B cell (primary cell): ENCODE measurements at places on chromosomes 5 and 9. TPM values are rescaled to one million over a fixed set of nuclear protein-coding genes. Genes with fewer than 3 reads are reported as not detected.

Gene SHOC1
- not detected in 2 replicates for polyA plus RNA-seq

Gene HAVCR2
- polyA plus RNA-seq: 0.55 and 0.64 TPM in 2 replicates

Gene GRM6
- polyA plus RNA-seq: not detected in 2 replicates

Gene HRH2
- 0.27 and 0.46 TPM in 2 replicates for polyA plus RNA-seq

Gene TEX48
- polyA plus RNA-seq: not detected in 2 replicates

Gene C6
- polyA plus RNA-seq: not detected in 2 replicates

DNA sequence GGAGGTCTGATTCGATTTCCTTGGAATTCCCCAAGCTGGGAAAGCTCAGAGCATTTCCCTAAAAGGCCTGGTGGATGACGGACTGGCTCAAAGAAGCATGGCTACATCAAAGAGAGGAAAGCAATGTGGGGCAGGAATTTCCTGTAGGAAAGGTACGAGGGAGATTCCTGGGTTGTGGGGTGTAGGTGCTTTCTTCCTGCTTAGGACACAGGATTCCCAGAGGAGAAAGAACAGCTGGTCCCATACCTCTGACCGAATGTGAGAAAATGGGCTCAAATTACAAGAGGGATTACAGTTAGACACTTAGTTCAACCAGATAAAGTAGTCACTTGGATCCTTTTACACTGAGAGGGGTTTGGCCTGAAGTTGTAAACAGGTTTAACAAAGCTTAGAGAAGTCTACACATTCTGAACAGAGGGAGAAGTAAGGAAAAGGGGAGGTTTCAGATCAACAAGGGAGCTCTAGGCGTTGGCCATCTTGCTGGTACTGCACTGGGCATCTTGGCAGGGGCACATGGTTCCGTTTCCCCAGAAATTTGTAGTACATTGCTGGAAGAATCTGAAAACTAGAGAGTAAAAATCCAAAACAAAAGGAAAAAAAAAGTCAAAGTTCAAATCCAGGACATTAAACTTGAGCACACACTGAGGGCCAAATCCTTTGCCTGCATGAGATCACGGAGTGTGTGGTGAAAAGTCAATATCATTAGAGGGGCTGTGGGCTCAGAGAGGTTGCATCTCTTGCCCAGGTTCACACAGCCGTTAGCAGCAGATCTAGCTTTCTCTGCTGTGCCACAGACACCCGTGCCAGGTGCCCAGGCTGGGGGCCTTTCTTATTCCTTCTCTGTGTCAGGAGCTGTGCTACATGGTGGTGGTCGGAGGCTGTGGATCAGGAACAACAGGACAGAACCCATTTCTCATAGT, 171.3 kb downstream of the RGS3 start:
- H3K4me3 ChIP-seq: no peak overlapping the region
- no peak for DNase-seq
- H3K36me3 ChIP-seq: no peaks in the 10 kb centered on the region

- no peaks in the 10 kb centered on the region for H3K27me3 ChIP-seq
- no peak overlapping the region for H3K27ac ChIP-seq
- H3K4me3 ChIP-seq: no peak overlapping the region
- peaks cover 75% of the 10 kb centered on the region for H3K36me3 ChIP-seq
- H3K4me1 ChIP-seq: peaks cover 37% of the 10 kb centered on the region
These were observed 33.2 kb upstream of the SLC6A3 start for GRCh38 chr5:1478271-1479035.

DNA sequence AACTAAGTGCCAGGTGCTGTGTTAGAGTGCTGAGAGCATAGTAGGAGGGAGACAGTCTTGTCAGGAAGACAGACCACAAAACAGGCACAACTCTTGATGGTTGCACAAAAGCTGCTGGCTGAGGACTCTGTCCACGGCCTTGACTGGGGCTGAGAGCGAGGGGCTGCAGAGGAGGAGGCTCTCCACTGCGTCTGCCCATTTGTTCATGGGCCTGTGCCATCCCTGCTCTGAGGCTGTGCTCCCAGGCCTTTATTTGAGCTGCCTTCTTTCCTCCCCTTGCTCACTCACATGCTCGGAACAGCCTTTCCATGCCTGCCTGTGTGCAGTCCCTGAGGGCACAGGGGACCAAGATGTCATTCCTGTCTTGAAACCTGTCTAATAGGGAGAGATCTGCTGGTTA, 147.8 kb downstream of the CACNA1B start:
- H3K4me1 ChIP-seq: no peaks in the 10 kb centered on the region
- no peaks in the 10 kb centered on the region for H3K36me3 ChIP-seq
- H3K4me3 ChIP-seq: no peak overlapping the region
- no peak overlapping the region for H3K27ac ChIP-seq
- no peaks in the 10 kb centered on the region for H3K27me3 ChIP-seq

DNA sequence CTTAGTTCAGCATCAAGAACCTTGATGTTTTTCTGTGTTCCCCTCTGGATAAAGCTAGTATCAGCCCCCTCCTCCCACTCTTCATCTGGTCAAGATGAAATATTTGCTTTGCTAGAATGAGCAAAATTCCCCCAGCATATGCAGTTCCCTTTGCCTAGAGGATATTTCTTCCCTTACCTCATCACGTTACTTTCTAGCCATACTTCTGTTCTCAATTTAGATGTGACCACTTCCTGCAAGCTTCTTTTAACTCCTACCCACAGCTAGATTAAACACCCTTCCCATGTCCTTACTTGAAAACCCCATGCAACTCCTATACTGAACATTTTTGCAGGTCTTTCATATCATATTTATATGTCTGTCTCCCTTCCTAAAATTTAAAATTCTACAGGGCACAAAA, 178.9 kb upstream of the TUSC1 start:
- H3K27me3 ChIP-seq: no peaks in the 10 kb centered on the region
- H3K4me1 ChIP-seq: no peaks in the 10 kb centered on the region

- H3K4me1 ChIP-seq: no peaks in the 10 kb centered on the region
- no peaks in the 10 kb centered on the region for H3K27me3 ChIP-seq
- DNase-seq: no peak
- H3K36me3 ChIP-seq: no peaks in the 10 kb centered on the region
- no peak overlapping the region for H3K4me3 ChIP-seq
These were observed 370.3 kb upstream of the IRX2 start for GRCh38 chr5:3121813-3122212.

DNA sequence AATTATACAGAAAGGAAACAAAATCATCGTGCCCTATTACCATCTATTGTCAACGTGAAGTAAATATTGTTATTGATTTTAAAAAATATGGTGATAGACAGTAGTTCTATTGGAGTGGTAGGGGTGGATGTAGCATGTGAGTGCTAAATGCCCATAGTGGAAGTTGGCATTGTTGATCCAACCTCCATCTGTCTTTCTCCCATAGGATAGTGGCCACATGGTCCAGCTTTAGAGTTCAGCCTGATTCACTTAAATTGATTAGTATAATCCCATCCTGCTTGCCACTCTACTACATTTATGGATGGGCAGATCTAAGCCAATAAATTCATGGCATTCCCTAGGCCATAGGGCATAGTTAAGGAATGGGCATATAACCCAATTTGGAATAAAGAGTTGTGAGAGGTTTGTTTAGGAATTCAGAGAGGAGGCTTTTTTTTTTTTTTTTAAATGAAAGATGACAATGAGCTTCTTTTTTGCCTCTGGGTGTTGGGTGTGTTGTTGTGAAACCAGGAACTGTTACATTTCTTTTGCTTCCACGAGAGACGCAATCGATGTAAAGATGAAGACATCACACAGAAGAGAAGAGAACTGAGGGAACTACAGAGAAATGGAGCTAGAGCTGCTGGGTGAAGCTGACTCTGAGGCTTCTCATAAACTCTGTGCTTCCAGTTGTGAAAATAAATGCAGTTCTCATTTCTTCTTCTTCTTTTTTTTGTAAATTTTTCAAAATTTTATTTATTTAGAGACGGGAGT, 12.5 kb upstream of the CHD1 start:
- H3K27ac ChIP-seq: no peak overlapping the region
- H3K4me1 ChIP-seq: no peaks in the 10 kb centered on the region
- no peaks in the 10 kb centered on the region for H3K27me3 ChIP-seq
- no peak overlapping the region for H3K4me3 ChIP-seq

DNA sequence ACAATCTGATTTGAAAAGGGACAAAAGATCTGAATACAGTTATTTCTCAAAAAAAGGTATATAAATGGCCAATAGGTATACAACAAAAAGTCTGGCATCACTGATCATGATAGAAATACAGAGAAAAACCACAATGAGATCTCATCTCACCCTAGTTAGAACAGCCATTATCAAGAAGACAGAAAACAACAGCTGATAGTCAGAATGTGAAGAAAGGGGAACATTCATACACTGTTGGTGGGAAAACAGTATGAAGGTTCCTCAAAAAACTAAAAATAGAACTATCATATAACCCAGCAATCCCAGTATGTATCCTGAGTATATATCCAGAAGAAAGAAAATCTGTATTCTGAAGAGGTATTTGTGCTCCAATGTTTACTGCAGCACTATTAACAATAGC, 75.7 kb upstream of the OR2K2 start:
- H3K4me1 ChIP-seq: no peaks in the 10 kb centered on the region
- no peaks in the 10 kb centered on the region for H3K27me3 ChIP-seq
- no peak overlapping the region for H3K4me3 ChIP-seq

GRCh38 chr5:60352992-60353599, 346.9 kb downstream of the DEPDC1B start:
- H3K36me3 ChIP-seq: no peaks in the 10 kb centered on the region
- no peak for DNase-seq
- no peak overlapping the region for H3K4me3 ChIP-seq

GRCh38 chr5:74639807-74640449, 600 bp downstream of the ENC1 start:
- peaks cover 7% of the 10 kb centered on the region for H3K36me3 ChIP-seq
- H3K27me3 ChIP-seq: no peaks in the 10 kb centered on the region
- H3K4me3 ChIP-seq: peak overlapping the region; percentile 74

DNA sequence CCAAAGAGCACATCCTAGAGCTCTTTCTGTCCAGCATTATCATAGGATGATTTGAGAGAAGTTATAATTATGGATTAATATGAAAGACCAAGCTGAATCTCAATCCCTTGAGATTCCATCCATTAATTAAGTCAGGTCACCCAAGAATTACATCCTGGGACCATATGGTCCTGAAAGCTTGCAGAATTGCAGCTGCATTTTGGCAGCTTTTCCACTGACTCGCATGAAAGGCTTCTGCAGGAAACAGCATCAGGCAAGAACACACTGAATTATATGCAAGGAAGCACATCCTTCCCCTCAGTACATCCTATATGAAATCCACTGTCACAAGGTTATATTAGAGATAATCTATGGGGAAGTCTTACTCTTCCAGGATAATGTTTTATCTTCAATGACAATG, 109.1 kb upstream of the CTNND2 start:
- H3K4me3 ChIP-seq: no peak overlapping the region
- no peak overlapping the region for H3K27ac ChIP-seq
- DNase-seq: no peak
- H3K36me3 ChIP-seq: no peaks in the 10 kb centered on the region

DNA sequence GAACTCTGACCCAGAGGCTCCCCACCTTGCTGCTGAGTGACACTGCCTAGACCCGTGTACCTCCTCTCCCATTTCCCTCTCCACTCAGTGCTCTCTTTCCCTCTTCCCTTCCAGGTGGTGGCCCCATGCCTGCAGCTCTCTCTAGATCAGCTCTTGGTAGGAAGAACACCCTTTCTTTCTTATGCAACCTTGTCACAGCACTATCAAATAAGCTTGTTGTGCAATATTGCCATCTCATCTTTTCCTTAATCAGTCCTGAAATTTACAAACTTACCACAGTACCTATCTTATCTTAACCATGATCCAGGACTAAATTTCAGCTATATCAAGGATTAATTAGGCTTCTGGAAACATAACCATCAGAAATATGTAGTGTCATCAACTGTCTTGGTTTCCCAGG, 88.6 kb downstream of the ZFAND5 start:
- H3K27ac ChIP-seq: no peak overlapping the region
- H3K4me3 ChIP-seq: no peak overlapping the region
- DNase-seq: no peak

DNA sequence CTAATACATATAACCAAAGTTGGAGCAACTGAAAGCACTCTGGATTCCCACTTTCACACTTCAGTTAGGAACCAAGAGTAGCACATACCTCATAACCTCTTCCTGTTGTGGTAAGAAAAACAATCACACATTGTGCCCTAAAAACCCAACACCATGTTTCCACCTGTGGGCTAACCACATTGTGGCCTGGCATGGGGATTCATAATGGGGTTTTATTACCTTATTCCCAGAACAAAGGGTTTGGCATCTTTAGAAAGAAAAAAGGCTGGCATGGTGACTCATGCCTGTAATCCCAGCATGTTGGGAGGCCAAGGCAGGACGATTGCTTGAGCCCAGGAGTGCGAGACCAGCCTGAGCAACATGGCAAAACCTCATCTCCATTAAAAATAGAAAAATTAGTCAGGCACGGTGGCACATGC, 60.6 kb downstream of the HSD17B3 start:
- H3K27ac ChIP-seq: no peak overlapping the region
- no peak overlapping the region for H3K4me3 ChIP-seq
- H3K4me1 ChIP-seq: no peaks in the 10 kb centered on the region
- no peaks in the 10 kb centered on the region for H3K36me3 ChIP-seq
- no peak for DNase-seq

- peaks cover 33% of the 10 kb centered on the region for H3K4me1 ChIP-seq
- no peak overlapping the region for H3K27ac ChIP-seq
- no peak overlapping the region for H3K4me3 ChIP-seq
- peaks cover 78% of the 10 kb centered on the region for H3K27me3 ChIP-seq
These were observed 6.8 kb downstream of the HAND1 start for GRCh38 chr5:154470947-154471870.

DNA sequence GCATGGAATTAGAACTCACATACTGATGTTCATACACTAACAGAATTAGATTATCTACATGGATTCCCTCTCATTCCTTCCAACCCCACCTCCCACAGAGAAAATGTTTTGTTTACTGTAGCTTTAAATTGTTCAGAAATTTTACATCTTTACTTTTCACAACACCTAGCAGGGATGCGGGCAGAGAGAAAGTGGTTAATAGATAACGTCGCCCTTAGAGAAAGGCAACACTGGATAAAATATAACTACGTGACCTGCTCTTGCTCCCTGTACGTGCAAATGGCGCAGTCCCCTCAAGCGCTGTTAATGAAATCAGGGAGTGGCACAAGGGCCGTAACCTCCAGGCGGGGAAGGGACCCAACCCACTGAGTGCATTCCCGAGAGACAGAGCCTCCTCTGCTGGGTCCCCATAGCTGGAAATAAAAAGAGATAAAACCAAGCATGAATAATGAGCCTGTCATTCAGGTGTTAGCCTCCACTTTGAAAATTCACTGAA, 125.3 kb upstream of the DAPK1 start:
- no peak overlapping the region for H3K4me3 ChIP-seq
- no peaks in the 10 kb centered on the region for H3K4me1 ChIP-seq

DNA sequence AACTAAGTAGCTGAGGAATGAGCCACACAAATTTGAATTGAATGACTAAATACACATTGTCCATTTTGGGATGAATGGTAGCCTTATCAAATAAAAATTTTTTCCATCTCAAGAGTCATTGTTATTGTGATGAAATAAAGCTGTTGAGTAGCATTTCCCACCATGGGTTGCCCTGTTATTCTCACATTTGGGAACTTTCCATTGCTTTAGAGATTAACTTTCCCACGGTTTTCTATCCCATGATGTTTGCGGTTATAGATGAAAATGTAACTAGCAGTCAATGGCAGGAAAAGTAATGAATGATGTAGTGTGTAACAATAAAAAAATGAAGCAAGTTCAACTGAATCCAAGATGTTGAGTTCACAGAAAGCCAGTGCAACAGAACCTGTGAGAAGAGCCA, 59.9 kb upstream of the PLPP1 start:
- H3K27ac ChIP-seq: no peak overlapping the region
- no peaks in the 10 kb centered on the region for H3K36me3 ChIP-seq
- no peak overlapping the region for H3K4me3 ChIP-seq
- H3K27me3 ChIP-seq: no peaks in the 10 kb centered on the region

GRCh38 chr9:18639911-18640310, 166.0 kb downstream of the ADAMTSL1 start:
- no peak overlapping the region for H3K4me3 ChIP-seq
- H3K36me3 ChIP-seq: no peaks in the 10 kb centered on the region
- no peak overlapping the region for H3K27ac ChIP-seq
- no peaks in the 10 kb centered on the region for H3K27me3 ChIP-seq
